AG08396 (cell line): ENCODE measurements at places on chromosomes 6 and 20.

DNA sequence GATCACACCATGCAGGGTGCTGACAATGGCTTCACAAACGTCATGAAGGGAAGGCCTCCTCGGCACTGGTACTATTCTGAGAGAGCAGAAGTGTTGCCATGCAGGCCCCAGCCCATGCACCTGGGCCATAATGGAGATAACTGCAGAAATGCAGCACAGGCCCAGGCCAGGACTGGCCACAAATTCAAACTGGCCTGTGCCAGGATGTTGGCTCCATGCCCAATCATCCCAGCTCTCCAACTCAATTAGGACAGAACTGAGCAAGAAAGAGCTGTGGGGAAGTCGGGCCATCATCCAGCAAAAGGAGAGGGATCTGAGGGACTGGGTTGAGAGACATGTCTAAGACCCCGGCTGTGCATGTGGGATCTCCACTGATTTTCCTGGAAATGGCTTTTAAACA lies 48.9 kb upstream of the SYNDIG1 start:
- DNase-seq, result no peak

DNA sequence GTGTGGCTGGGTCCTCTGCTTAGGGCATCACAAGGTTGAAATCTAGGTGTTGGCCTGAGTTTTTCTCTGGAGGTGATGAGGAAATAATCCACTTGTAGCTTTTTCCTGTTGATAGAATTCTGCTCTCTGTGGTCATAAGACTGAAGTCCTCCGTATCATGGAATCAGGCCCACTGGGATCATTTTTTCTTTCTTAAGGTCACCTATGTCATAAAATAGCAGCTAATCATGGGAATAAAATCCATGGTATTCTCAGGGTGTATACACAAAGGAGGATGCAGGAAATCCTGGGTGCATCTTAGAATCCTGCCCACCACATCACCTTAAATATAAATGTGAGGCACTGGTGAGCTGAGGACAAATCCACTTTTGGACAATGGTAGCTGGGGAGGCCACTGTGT lies 72.7 kb downstream of the PRDM1 start:
- DNase-seq, result no peak

GRCh38 chr20:22160101-22160652 lies 424.2 kb downstream of the FOXA2 start:
- no peak for DNase-seq

- peak; percentile 13 for DNase-seq
These were observed 331.8 kb downstream of the HACE1 start for GRCh38 chr6:104527761-104528415.

DNA sequence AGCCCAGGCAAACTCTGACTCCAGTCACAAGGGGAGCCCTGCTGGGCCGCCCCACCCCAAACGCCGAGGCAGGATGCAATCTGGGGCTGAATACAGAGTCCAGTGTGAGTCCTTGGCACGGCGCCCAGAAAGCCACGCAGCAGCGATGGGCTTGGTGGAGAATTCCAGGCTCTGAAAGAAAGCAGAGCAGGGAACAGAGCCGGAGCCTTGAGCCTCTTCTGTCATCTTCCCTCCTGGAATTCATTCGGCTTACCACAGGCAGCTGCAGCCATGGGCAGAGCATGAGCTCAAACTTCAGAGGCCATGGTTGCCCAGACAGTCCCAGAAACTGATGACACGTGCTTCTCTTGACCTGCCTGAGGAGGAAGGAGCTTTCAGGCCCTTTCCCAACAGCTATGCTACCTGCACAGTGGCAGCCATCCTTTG lies 441.1 kb upstream of the JARID2 start:
- DNase-seq, result peak; percentile 60

GRCh38 chr20:46965477-46965876 lies 70.8 kb downstream of the EYA2 start:
- no peak for DNase-seq

DNA sequence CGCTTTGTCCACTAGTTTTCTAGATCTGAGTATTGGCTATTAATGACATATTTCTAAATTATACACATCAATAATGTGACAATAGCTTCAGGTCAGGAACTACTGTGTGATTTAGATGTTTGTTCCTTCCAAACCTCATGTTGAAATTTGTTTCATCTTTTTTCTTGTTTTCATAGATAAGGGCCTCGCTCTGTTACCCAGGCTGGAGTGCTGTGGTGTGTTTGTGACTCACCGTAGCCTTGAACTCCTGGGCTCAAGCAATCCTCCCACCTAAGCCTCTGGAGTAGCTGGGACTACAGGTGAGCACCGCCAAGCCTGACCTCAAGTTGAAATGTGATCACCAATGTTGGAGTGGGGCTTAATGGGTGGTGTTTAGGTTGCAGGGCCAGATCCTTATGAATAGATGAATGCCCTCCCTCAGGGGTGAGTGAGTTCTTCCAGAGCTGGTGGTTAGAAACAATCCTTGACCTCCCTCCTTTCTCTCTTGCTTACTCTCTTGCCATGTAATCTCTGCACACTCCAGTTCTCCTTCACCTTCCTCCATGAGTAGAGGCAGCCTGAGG lies 5.9 kb upstream of the NQO2 start:
- no peak for DNase-seq

DNA sequence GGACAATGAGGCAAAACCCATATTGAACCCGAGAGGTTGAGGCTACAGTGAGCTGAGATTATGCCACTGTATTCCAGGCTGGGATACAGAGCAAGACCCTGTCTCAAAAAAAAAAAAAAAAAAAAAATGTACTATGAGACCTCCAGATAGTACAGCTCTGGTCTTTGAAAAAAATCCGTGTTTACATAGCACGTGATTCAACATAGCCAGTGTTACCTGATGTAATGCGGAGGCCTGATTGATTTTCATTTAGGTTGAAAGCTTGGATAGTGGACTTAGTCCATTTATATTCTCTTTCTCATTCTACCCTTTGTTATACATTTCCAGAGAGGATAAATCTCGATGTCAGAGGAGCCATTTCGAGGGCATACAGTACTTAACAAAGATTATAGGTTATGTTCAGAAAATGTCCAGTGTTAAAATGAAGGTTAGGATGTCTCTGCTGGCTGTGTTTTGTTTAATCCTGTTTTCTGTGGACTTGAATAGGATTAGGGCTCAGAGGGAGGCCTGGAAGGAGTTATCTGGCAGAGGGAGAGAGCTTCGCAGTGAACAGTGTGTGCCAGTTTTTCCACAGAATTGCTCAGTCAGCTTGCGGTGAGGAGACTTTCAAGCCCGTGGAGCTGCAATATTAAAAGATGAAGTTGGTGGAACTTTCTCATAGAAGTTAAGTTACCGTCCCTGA lies 33.9 kb upstream of the BCLAF1 start:
- DNase-seq, result no peak

DNA sequence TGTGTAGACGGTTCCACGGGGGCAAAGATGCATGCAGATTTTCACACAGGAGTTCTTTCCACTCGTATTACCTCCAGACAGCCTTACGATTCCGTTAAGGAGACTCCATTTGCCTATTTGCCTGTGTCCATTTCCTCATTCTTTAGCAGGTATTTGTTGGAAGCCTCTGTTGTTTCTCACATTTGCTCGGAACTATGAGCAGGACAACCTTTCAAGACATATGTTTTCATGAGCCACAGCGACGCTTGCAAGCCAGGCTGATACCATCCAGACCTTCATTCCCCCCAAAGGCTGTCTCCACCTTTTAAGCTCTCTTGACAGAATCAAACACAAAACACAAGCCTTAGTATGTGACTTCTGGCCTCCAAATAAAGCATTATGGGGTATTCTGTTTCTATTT lies 57.6 kb upstream of the NEDD9 start:
- DNase-seq, result no peak

DNA sequence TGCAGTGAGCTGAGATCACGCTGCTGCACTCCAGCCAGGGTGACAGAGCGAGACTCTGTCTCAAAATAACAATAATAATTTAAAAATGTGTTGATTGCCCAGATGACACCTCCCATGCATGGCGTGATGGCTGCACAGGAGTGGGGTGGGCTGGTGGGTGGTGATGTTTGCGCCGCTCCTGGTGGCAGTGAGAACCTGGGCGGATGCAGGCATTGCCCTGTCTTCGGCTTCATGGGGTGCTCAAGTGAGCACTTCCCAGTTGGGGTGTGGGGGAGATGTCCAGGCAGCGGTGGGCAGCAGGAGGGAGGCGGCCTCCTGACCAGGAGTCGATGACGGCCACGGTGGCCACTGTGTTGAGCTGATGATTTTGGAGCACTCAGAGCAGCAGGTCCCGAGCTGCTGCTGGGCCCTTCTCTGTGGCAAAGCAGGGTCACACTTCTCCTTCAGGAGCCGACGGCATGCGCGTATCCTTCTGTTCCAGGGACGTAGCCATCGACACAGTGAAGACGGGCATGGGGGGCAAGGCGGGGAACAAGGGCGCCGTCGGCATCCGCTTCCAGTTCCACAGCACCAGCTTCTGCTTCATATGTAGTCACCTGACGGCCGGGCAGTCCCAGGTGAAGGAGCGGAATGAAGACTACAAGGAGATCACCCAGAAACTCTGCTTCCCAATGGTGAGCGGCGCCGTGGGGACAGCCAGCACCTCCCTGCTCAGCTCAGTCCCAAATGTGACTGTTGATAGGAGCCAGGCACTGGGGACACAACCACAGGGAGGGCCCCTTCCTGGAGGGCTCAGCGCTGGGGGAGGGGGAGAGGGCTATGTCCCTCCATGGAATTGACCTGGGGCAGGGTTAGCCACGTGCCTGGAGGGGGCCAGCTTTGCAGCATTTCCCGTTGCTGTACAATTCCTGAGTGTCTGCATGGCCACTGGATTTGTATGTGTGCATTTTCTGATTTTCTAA lies 89.7 kb downstream of the SYNJ2 start:
- no peak for DNase-seq

- DNase-seq, result no peak
These were observed 70.0 kb downstream of the FAM50B start for GRCh38 chr6:3919130-3919628.

DNA sequence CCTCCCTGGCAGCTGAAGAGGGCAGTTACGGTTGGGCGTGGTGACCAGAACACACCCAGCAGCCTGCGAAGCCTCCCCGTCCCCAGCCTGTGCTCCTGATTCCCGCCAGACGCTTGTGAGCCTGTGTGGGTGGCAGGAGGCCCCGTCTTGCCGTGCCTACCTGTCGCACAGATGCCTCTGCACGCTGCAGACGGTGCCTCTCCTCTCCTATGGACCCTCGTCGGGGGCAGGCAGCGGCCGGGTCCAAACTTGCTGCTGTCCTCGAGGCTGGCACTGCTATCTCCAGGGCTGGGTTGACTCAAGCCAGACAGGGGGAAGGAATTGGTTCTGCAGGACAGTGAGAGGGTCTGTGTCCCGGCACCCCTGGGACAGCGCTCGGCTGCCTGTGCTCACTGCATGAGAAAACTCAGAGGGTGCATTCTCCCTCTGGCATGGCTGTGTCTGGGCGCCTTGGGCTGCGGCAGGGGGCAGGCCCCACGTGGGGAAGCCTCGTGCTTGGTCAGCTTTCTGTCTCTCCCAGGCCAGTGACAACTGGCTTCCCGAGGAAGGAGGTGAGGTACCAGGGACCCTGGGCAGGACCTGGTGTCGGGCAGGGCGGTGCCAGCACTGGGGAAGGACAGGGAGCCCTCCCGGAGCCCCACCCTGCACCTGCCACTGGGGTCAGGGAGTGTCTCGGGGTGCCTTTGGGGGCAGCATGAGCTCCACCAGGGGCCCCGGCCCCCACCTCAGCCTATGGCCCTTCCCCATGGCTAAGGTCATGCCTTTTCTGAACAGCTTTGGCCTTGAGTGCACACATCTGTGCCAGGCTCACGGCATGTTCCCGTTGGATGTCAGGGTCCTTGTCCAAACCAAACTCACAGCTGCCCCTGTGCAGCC lies 127.5 kb downstream of the TAF4 start:
- DNase-seq, result no peak

DNA sequence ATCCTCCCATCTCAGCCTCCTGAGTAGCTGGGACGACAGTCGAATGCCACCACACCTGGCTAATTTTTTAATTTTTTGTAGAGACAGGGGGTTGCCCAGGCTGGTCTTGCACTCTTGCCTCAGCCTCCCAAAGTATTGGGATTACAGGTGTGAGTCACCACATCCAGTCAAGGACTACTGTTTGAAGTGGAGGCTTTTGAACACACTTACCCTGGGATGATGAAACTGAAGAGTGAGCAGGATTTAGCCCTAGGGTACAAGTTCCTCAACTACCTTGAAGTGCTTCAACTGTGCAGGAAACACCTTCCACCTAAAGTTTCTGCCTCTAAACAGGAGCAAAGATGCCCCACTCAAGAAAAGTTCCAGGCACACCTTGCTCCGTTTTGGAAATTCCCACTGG lies 15.7 kb upstream of the PARD6B start:
- DNase-seq, result no peak

DNA sequence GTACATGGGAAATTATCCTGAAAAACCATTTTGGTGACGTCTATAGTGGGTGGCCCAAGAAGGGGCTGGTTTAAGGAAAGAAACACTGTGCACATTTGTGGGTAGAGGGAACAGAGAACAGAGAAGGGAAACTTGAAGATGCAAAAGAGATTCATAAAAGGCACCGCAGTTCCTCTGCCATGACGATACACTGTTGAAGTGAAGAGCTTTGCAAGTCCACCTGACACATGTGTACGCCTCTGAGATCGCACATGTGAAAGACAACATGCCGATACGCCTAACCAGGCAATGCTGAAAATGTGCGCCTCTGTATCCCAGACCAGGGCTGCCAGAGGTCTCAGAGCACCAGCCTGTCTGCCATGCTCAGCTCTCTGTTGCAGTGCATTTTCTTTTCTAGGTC lies 180.9 kb downstream of the KIF16B start:
- DNase-seq, result no peak

GRCh38 chr6:111653979-111654378 lies 48.3 kb upstream of the TRAF3IP2 start:
- no peak for DNase-seq

DNA sequence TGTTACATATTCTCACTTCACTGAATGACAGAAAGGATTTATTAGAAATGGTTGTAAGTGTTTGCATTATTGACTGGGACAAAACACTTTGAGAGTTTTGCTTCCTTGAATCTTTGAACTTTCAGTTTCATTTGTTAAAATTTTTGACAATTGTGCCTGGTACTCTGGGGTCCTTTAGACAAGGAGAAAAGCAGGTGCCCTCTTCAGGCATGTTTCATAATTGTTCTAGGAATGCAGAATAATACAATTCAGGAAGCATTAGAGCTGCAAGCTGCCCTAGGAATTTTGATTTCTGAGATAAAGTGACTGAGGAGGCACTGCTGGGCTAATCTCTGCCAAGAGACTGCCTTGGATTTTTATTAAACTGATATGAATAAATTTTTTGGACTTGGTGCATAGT lies 49.7 kb downstream of the TOP1 start:
- peak; percentile 30 for DNase-seq

- no peak for DNase-seq
These were observed 4.1 kb upstream of the EFHC1 start for GRCh38 chr6:52415917-52416628.

DNA sequence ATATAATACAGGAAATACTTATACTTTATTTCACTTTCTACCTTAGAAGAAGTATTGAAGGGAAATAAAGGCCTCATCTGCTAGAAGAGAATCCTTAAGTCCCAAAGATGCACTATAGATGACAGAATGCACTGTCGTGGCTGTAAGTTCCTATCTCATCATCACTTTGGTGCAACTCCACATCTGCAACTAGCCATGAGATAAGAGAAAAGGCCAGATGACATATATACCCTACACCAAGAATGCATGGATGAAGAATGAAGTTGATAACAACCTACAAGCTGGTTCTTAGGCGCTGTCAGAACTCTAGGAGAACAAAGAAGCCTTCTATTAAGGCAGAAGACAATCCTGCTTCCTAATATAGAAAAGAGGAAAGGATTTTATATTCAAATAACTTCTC lies 11.6 kb upstream of the PLN start:
- DNase-seq, result no peak
